ENCODE measurements at places on chromosomes 3 and 15. TPM values are rescaled to one million over a fixed set of nuclear protein-coding genes. Genes with fewer than 3 reads are reported as not detected.

The FMN1 gene
- 51.0 TPM for total RNA-seq

The CELSR3 gene
- 2.3 TPM for total RNA-seq

The CYP8B1 gene
- not detected for total RNA-seq

The ACP3 gene
- 29.9 TPM for total RNA-seq

The GCNT3 gene
- total RNA-seq, result 16.9 TPM

The FGD5 gene
- total RNA-seq, result 22.8 TPM

The SNTN gene
- not detected for total RNA-seq

The SKOR1 gene
- total RNA-seq, result 4.9 TPM

The TCTA gene
- 12.7 TPM for total RNA-seq

The PLA2G4B gene
- 22.6 TPM for total RNA-seq

The ISLR2 gene
- total RNA-seq, result 4.4 TPM

The MUC4 gene
- total RNA-seq, result 41.3 TPM

The TM4SF4 gene
- total RNA-seq, result not detected

The KBTBD12 gene
- total RNA-seq, result 10.3 TPM

The UBAP1L gene
- 5.3 TPM for total RNA-seq

The GPR87 gene
- not detected for total RNA-seq

The CEP152 gene
- 10.1 TPM for total RNA-seq

The AMIGO3 gene
- total RNA-seq, result not detected

The CDAN1 gene
- total RNA-seq, result 12.8 TPM

The PAK6 gene
- under 0.01 TPM for total RNA-seq

The SMAD6 gene
- 103 TPM for total RNA-seq

The CAMK2N2 gene
- not detected for total RNA-seq

The ZNF774 gene
- 0.58 TPM for total RNA-seq

The PLSCR1 gene
- total RNA-seq, result 506 TPM

The DZIP1L gene
- total RNA-seq, result 16.1 TPM

Measured in stomach (tissue), 19 donors.